ENCODE measurements at places on chromosomes 3 and 15.

- peak; percentile 99 for DNase-seq
These were observed 37.2 kb downstream of the IL20RB start for GRCh38 chr3:136994772-136995516.

DNA sequence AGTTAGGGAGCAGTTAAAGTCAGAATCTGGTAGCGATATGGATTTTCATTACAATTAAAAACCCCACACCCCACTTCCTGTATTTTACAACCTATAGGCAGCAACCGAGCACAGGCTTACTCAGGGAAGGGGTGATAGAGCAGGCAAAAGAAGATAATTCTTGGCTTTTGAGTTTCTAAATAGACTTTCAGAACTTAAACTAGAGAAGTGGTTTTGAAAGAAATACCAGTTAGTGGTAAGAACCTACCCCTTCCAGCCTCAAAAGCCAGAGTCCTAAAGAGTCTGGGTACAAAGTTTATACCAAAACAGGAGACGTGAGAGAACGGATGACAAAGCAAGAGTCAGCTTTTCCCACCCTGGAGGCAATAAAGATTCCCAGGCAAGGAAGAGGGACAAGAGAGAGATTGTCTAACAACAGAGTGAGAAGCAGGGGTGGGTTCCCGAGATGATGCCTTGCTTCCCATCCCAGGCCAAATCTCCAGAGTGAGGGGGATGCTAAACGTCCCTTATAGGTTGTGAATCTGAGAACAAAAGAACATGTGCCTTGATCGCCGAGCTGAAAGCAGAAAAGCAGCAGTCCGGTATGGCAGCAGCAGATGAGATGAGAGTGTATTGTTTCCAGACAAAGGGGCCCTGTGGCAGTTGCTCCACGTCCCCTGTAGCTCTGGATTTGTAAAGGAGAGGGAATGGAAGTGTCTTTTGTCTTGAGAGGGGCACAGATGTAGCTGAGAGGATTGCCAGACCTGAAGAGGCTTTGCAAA, 36.8 kb downstream of the KLHL6 start:
- no peak for DNase-seq

DNA sequence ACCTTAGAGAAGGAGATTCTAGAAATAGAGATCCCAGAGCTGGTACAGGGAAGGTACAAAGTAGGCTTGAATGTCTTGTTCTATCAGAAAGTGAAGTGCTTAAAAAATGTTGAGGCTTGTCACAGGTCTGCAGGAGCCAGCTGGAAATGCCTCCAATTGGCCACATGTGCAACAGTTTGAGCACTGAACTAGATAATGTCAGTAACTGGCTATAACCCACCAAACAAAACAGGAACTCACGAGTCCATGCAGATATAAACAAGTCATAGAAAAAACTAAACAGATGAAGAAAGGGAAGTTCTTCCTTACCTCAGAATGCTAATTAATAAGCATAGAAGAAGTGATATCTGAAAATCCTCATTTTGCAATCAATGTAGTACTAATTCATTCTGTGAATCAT, 11.9 kb upstream of the TF start:
- no peak for DNase-seq

DNA sequence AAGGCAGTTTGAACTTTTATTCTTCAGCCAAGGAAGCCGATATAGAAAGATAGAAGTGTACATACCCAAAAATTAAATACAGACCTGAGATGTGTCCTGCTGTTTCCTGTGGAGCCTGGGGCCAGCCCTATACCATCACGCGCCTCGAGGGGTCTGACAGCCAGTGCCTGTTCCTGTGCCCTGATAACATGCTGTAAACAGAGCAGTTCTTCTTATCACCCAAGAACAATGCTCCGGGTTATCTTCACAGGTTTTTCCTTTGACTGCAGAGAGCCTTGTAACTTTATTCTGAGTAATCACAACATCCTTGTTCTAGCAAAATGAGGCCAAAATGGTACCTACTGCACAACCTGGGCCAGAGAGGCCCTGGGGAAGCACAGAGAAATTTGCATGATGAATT, 289.7 kb upstream of the CHRM5 start:
- DNase-seq: no peak

- peak; percentile 64 for DNase-seq
These were observed 17.2 kb upstream of the RAP2B start for GRCh38 chr3:153144779-153145178.

DNA sequence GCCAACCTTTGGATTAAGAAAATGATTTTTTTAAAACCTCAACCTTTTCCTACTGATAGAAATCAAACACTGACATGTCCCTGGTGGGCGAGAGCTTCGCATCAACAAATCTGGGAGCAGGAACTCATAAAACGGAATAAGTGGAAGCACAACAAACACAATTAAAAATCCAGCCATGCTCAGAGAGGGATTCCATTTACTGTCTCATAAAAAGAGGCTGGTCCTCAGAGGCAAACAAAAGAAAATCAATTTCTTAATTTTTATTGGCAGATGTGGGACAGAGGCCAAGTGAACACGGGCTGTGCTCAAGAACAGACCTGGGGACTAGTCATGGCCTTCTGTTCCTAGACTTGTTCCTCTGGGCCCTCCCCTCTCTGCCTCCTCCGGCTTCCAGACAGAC, 214.5 kb downstream of the NTRK3 start:
- no peak for DNase-seq

GRCh38 chr3:13235079-13235478, 161.8 kb upstream of the IQSEC1 start:
- no peak for DNase-seq

DNA sequence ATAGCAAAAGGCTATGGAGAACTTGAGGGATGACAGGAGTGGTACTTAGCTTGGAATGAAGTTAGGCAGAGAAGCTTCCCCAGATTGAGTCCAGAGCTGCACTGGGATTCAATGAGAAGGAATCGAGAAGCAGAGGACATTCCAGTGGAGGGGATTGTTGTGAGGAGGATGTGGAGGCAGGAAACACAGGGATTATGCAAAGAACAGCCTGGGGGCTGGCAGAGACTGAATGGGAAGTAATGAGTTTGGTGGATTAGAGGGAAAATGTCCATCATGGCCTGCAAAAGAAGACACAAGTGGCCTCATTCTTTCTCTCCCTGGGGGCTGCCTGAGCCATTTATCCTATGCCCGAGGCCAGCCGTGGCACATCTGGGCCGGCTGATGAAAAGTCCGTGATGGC, 20.5 kb upstream of the SCN10A start:
- DNase-seq: no peak

Measured in AG10803 (cell line).